A549 treated with GW870086 at 1 μM for 4 hours (cell line): ENCODE measurements at places on chromosomes 16 and 17. TPM values are rescaled to one million over a fixed set of nuclear protein-coding genes. Genes with fewer than 3 reads are reported as not detected.

TBC1D16 gene
- total RNA-seq: 6.9 to 10.9 TPM (median 10.0 TPM) in 5 replicates

SLC38A8 gene
- not detected in 5 replicates for total RNA-seq

NHLRC4 gene
- total RNA-seq: 0.15 to 0.51 TPM (median 0.29 TPM) in 5 replicates

USP6 gene
- 0.02 to 0.05 TPM (median 0.02 TPM) in 3 of 5 replicates, not detected in the others for total RNA-seq

THRA gene
- 17.8 to 25.3 TPM (median 23.9 TPM) in 5 replicates for total RNA-seq

KCNG4 gene
- not detected in 5 replicates for total RNA-seq

KRT15 gene
- 2.7 to 4.0 TPM (median 3.2 TPM) in 5 replicates for total RNA-seq

ZFP1 gene
- 8.7 to 17.0 TPM (median 11.0 TPM) in 5 replicates for total RNA-seq

RAB26 gene
- 2.4 to 4.9 TPM (median 2.9 TPM) in 5 replicates for total RNA-seq

ASPA gene
- not detected in 5 replicates for total RNA-seq

TSEN54 gene
- total RNA-seq: 30.7 to 45.6 TPM (median 42.3 TPM) in 5 replicates

P2RX5 gene
- 19.1 to 27.4 TPM (median 24.0 TPM) in 5 replicates for total RNA-seq

TPSAB1 gene
- 0.09 TPM in 1 of 5 replicates, not detected in the others for total RNA-seq

KRTAP3-3 gene
- not detected in 5 replicates for total RNA-seq

NT5C3B gene
- total RNA-seq: 103 to 113 TPM (median 108 TPM) in 5 replicates

TBC1D3K gene
- total RNA-seq: not detected in 5 replicates

TRIM47 gene
- total RNA-seq: 126 to 197 TPM (median 175 TPM) in 5 replicates

CNTNAP1 gene
- total RNA-seq: 4.4 to 6.3 TPM (median 5.4 TPM) in 5 replicates

KRTAP4-6 gene
- not detected in 5 replicates for total RNA-seq

ANKRD40CL gene
- not detected in 5 replicates for total RNA-seq

CRAMP1 gene
- total RNA-seq: 11.8 to 17.6 TPM (median 16.9 TPM) in 5 replicates

CHST4 gene
- 0.08 TPM in 1 of 5 replicates, not detected in the others for total RNA-seq

CA7 gene
- not detected in 5 replicates for total RNA-seq

TRAF4 gene
- total RNA-seq: 60.4 to 85.7 TPM (median 78.9 TPM) in 5 replicates

HBA1 gene
- 0.48 to 2.0 TPM (median 1.4 TPM) in 5 replicates for total RNA-seq

IGSF6 gene
- not detected in 5 replicates for total RNA-seq

NETO2 gene
- 77.9 to 88.2 TPM (median 79.4 TPM) in 5 replicates for total RNA-seq

IQCK gene
- total RNA-seq: 8.5 to 11.6 TPM (median 9.4 TPM) in 5 replicates

NUTF2 gene
- total RNA-seq: 228 to 243 TPM (median 238 TPM) in 5 replicates

OTOA gene
- total RNA-seq: 0.08 to 0.14 TPM (median 0.13 TPM) in 3 of 5 replicates, not detected in the others

SRP68 gene
- 74.9 to 86.3 TPM (median 82.9 TPM) in 5 replicates for total RNA-seq

FGF11 gene
- 0.43 to 1.3 TPM (median 1.1 TPM) in 5 replicates for total RNA-seq

SOCS7 gene
- total RNA-seq: 11.9 to 16.0 TPM (median 14.1 TPM) in 5 replicates

HSPB9 gene
- total RNA-seq: 0.08 TPM in 1 of 5 replicates, not detected in the others

SMPD3 gene
- total RNA-seq: 0.07 to 0.29 TPM (median 0.08 TPM) in 5 replicates

MFAP4 gene
- 0.09 TPM in 1 of 5 replicates, not detected in the others for total RNA-seq

NEK8 gene
- 3.3 to 4.7 TPM (median 4.5 TPM) in 5 replicates for total RNA-seq

TLCD3B gene
- 0.10 to 0.31 TPM (median 0.23 TPM) in 5 replicates for total RNA-seq

ZP2 gene
- total RNA-seq: not detected in 5 replicates

DPEP1 gene
- 0.87 to 2.3 TPM (median 1.2 TPM) in 5 replicates for total RNA-seq

PLCG2 gene
- 3.2 to 4.5 TPM (median 4.2 TPM) in 5 replicates for total RNA-seq

ATMIN gene
- total RNA-seq: 28.8 to 35.1 TPM (median 33.4 TPM) in 5 replicates

SLFN14 gene
- total RNA-seq: not detected in 5 replicates

RASD1 gene
- total RNA-seq: 1.2 to 1.9 TPM (median 1.7 TPM) in 5 replicates

OR3A3 gene
- total RNA-seq: not detected in 5 replicates

MYO15A gene
- total RNA-seq: 0.28 to 1.1 TPM (median 0.71 TPM) in 5 replicates

ACSF3 gene
- 17.7 to 19.2 TPM (median 18.1 TPM) in 5 replicates for total RNA-seq

CRYBA1 gene
- not detected in 5 replicates for total RNA-seq

CTRL gene
- 1.0 to 2.1 TPM (median 1.7 TPM) in 5 replicates for total RNA-seq

SPATA33 gene
- 14.4 to 18.4 TPM (median 17.0 TPM) in 5 replicates for total RNA-seq

MMP2 gene
- total RNA-seq: 7.2 to 11.6 TPM (median 9.5 TPM) in 5 replicates

ZNF764 gene
- 4.2 to 6.6 TPM (median 6.2 TPM) in 5 replicates for total RNA-seq

OR1A2 gene
- total RNA-seq: not detected in 5 replicates

MT4 gene
- not detected in 5 replicates for total RNA-seq

KRTAP4-5 gene
- not detected in 5 replicates for total RNA-seq
